ENCODE measurements at places on chromosomes 11 and 22.

DNA sequence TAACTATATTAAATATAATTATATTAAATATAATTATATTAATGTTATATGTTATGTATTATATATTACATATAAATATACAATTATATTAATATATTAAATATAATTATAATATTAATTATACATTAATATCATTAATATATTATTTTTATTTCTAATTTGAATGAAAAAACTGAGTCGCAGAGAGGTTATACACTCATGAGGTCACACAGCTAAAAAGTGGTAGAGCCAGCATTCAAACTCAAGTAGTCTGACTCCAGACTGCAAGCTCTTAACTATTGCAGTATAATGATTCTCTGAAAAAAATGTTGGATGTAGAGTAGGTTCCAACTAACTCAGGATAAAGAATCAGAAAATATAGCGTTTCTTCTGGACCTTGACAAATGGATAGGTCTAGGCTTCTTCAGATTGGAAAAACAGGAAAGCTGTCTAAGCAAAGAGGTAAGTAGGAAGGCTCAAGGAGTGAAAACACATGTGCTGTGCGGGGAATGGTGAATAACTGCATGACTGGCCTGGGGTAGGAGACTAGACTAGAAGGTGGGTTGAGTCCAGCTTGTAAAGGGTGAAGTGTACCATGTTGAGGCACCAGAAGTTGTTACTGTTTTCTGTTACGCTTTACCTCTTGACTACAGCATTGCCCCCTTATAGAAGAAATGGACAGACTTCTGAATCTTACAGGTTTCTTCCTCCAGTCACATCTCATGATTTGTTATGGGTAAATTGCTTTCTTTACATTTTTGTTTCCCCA, 80.3 kb downstream of the TRIM44 start:
- H3K36me3 ChIP-seq, result peaks cover 2% of the 10 kb centered on the region
- H3K27ac ChIP-seq, result no peak overlapping the region
- peaks cover 2% of the 10 kb centered on the region for H3K4me1 ChIP-seq
- DNase-seq, result no peak

GRCh38 chr11:1406571-1407485, 17.1 kb downstream of the BRSK2 start:
- H3K36me3 ChIP-seq, result no peaks in the 10 kb centered on the region
- no peak overlapping the region for H3K27ac ChIP-seq
- H3K4me1 ChIP-seq, result no peaks in the 10 kb centered on the region
- H3K27me3 ChIP-seq, result peaks cover 16% of the 10 kb centered on the region

- H3K27ac ChIP-seq, result no peak overlapping the region
- no peak overlapping the region for H3K4me3 ChIP-seq
- DNase-seq, result no peak
- H3K4me1 ChIP-seq, result no peaks in the 10 kb centered on the region
These were observed 54.7 kb downstream of the MYEOV start for GRCh38 chr11:69348414-69349235.

GRCh38 chr11:48052183-48053044, 72.1 kb downstream of the PTPRJ start:
- H3K27ac ChIP-seq, result peak overlapping the region; percentile 41
- no peaks in the 10 kb centered on the region for H3K27me3 ChIP-seq
- H3K4me3 ChIP-seq, result peak overlapping the region; percentile 21
- no peak for DNase-seq
- H3K4me1 ChIP-seq, result peaks cover 66% of the 10 kb centered on the region

DNA sequence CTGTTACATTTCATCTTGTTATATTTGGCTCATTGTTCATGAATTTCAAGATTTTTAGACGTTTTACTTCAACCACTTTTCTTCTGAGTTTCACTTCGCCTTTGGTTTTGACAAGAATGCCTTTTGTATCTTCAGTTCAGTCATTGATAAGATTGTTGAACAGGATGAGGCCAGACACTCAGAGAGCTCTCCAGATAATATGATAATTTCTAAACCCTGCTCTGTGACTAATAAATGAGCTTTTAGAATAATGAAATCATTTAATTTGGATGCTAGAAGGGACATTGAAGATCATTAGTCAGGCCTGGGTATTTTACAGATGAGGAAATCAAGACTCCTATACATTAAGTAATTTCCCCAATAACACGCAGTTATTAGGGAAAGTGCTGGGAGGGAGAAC, 37.2 kb upstream of the GRAMD1B start:
- DNase-seq, result no peak
- H3K36me3 ChIP-seq, result no peaks in the 10 kb centered on the region
- no peaks in the 10 kb centered on the region for H3K27me3 ChIP-seq
- no peaks in the 10 kb centered on the region for H3K4me1 ChIP-seq
- no peak overlapping the region for H3K27ac ChIP-seq
- H3K4me3 ChIP-seq, result no peak overlapping the region

GRCh38 chr11:71364806-71365205, 83.4 kb downstream of the DHCR7 start:
- H3K4me3 ChIP-seq, result no peak overlapping the region
- no peak for DNase-seq
- H3K36me3 ChIP-seq, result no peaks in the 10 kb centered on the region

GRCh38 chr11:102802341-102802740, 4.4 kb upstream of the MMP1 start:
- no peak overlapping the region for H3K27ac ChIP-seq
- H3K4me3 ChIP-seq, result no peak overlapping the region
- peaks cover 10% of the 10 kb centered on the region for H3K27me3 ChIP-seq

- H3K4me3 ChIP-seq, result no peak overlapping the region
- H3K27me3 ChIP-seq, result no peaks in the 10 kb centered on the region
- no peaks in the 10 kb centered on the region for H3K4me1 ChIP-seq
- H3K36me3 ChIP-seq, result no peaks in the 10 kb centered on the region
- no peak for DNase-seq
- H3K27ac ChIP-seq, result no peak overlapping the region
These were observed 72.6 kb upstream of the CADM1 start for GRCh38 chr11:115576606-115577380.

GRCh38 chr11:69958308-69958707, 119.8 kb upstream of the ANO1 start:
- no peak overlapping the region for H3K27ac ChIP-seq
- H3K4me1 ChIP-seq, result no peaks in the 10 kb centered on the region

DNA sequence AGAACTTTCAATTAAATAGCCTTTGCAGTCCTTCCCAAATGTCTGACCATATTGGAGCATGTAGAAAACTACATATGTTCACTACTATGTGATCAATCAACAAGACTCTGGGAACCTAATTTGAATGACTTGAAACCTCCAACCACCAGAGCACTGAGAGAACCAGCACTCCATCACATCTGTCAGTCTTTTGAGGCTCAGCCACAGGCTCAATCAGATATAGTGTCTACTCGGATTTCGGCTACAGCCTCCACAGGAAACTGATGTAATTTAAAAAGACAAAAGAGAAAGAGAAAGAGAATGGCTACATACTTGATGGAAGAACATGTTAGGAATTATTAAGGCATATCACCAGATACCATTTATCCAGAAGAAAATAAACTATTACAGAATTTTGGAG, 859.0 kb downstream of the FAM181B start:
- no peaks in the 10 kb centered on the region for H3K27me3 ChIP-seq
- H3K4me1 ChIP-seq, result peaks cover 21% of the 10 kb centered on the region
- H3K4me3 ChIP-seq, result peak overlapping the region; percentile 9
- H3K27ac ChIP-seq, result peak overlapping the region; percentile 73

DNA sequence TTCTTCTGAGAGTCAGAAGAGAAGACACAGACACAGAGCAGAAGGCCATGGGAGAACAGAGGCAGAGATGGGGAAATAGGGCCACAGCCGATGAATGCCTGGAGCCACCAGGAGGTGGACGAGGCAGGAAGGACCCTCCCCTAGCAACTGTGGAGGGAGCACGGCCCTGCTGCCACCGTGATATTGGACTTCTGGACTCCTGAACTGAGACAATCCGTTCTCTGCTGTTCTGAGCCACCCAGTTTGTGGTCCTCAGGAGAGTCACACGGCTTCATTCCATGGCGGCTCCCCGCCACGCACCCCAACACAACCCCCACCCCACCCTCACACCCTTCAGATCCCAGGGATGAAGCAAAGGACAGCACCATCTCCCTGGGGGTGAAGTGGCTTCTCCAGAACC, 338.1 kb downstream of the CTTN start:
- DNase-seq, result no peak
- no peak overlapping the region for H3K27ac ChIP-seq
- H3K27me3 ChIP-seq, result peaks cover 33% of the 10 kb centered on the region
- H3K4me1 ChIP-seq, result no peaks in the 10 kb centered on the region

GRCh38 chr22:41752011-41752970, 48.2 kb upstream of the CCDC134 start:
- no peak overlapping the region for H3K4me3 ChIP-seq
- no peak for DNase-seq
- H3K4me1 ChIP-seq, result peaks cover 1% of the 10 kb centered on the region
- no peaks in the 10 kb centered on the region for H3K36me3 ChIP-seq
- H3K27me3 ChIP-seq, result peaks cover 11% of the 10 kb centered on the region

DNA sequence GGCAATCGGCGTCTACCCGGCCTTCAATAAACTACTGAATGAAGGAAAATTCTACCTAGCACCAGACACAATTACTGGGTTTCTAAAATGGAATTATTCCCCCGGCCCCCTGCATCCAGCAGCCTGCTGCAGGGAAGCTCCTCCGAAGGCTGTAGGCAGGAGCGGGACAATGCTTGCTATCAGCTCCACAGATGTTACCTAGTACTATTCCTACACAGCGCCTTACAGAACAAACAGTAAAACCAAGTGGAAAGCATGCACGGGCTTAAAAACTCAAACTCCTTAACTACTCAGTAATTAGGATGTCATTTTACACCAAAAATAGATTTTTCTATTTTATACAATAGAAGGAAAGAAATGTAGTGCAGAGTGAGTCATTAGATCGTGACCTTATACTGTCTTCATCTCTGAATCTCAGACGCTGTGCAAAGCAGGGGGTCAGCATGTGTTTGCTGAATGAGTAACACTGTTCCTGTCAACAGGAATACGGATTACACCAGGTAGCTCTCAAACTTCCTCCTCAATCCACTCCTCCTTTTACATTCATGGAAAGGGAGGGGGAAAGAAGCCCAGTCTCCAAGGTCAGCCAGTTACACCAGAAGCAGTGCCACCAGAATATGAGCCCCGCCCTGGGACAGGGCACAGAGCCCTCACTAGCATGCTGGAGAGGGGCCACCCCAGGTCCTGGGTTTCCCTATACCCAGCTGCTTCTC, 74.9 kb downstream of the PACSIN2 start:
- peaks cover 5% of the 10 kb centered on the region for H3K36me3 ChIP-seq
- H3K27ac ChIP-seq, result no peak overlapping the region
- no peak overlapping the region for H3K4me3 ChIP-seq

- DNase-seq, result no peak
- H3K36me3 ChIP-seq, result peaks cover 91% of the 10 kb centered on the region
- peaks cover 46% of the 10 kb centered on the region for H3K4me1 ChIP-seq
These were observed 1.4 kb downstream of the XBP1 start for GRCh38 chr22:28798810-28799605.

Measured in effector memory CD8-positive, alpha-beta T cell (primary cell).